ENCODE measurements at places on chromosomes 6 and 20.

GRCh38 chr6:55636406-55637102, 57.6 kb upstream of the HMGCLL1 start:
- DNase-seq, result no peak

DNA sequence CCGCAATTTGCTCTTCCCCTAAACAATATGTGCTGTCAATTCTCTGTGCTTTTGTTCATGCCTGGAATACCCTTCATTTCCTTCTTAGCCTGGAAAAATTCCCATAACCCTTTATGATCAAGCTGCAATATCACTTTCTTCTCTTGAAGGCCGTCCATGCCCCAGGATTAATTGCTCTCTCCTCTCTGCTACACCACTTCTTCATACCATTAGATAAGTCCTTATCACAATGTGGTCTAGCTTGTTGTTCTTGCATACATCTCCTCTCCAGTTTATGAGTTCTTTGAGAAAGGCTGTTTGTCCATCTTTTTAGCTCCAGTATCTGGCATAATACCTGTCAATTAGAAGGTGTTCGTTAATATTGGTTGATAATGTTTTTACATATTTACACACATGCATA, 111.2 kb upstream of the SAMD5 start:
- DNase-seq, result no peak

- DNase-seq, result no peak
These were observed 50.2 kb downstream of the TBC1D7 start for GRCh38 chr6:13278164-13278563.

- DNase-seq, result no peak
These were observed 314.6 kb downstream of the THBS2 start for GRCh38 chr6:168939041-168939440.

DNA sequence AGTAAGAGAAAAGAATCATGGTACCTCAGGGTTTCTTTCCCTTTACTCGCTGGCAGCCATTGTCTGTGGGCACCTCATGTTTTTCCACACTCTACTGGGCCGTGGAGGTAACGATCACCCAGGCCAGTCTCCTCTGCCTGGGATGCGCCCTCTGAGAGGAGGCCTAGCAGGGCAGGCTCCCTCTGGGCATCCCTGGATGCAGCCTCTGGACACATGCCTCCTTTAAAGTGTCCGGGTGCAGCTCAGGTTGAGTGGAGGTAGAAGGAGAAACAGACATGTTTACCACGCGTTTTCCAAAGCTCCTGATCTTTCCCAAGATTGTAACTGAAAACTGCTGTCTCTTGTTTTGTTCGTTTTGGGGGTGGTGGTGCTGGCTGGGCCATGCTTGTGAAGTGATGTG, 13.8 kb upstream of the NPEPL1 start:
- no peak for DNase-seq

- no peak for DNase-seq
These were observed 9.8 kb downstream of the RIPOR3 start for GRCh38 chr20:50681359-50682064.

DNA sequence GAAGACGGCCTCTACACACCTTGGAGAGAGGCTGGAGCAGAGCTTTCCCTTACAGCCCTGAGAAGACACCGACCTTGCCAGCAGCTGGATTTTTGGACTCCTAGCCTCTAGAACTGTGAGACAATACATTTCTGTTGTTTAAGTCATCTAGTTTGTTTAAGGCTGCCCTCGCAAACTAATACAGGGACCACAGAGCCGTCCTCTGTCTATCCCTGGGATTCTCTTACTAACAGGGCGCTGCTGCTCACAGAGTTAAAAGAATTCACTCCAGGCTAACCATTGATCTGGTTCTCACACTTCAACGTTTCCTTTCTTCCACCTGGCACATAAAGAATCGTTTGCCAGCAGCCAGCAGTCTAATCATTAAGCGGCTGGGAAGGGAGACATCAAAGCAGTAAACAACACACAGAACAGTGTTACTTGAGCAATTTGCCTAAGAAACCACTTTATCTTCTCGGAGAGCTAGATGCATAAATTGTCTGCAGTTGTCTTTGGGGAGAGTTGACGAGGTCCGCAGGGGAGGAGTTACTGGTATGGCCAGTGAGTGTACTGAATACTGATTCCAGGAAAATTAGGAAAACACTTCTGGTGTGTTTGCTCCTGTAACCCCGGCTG, 103.5 kb upstream of the AKAP12 start:
- DNase-seq, result no peak

DNA sequence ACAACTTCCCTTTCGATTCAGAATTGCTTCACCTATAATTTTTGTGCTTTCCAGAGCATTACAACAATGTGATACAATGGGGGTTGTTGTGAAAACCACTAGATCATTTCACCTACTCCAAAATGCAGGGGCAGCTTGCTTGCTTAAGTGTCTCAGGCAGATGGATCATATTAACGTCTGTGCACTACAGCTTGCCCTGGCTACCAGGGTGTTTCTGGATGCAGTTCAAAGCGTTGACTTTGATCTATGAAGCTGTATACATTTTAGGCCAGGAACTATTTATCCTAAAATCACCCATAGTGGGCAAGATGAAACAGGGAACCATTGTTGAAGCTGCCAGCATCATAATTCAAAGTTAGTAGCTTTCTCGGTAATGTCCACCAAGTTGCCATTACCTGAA, 339.5 kb upstream of the HSF2 start:
- DNase-seq, result no peak

DNA sequence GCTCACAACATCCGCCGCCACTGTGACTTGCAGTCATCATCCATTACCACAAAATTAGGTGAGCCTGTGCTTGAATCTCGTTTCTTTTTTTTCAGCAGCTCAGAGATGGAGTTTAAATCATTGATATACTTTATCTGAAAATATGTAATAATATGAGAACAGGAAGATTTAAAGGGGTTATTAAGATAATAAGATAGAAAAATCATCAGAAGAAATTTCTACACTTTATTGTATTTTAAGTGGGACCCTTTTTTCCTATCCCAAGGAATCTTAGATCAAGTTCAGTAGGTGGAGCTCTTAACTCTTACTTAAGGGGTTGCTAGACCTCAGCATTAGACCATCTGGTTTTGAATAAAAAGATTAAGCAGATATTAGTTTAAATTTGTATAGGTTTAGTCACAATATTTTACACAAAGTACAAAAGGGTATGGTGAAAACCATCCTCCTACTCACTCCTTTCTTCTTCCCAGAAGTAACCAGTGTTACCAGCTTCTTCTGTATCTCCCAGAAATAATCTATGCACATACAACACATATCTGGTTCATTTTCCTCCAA, 9.4 kb upstream of the NCOA7 start:
- DNase-seq, result no peak

- DNase-seq, result no peak
These were observed 23.5 kb upstream of the PRSS35 start for GRCh38 chr6:83488861-83489260.

DNA sequence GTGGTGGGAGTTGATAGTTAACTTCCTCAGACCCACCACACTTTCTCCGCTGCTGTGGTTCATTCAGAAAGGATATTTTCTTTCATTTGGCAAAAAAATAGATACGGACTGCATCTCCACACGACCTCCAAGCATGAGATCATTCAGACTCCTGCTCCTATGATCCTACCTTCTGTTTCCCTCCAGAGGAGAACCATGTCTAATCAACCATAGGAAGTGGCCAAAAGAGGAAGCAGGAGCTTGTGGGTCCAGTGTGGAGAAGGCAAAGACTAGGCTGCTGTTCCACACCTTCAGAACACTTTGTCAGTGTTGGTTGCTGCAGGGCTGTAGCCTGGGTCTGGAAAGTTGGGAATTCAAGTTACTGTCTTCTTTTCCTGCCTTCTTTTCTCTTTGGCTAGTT, 10.6 kb upstream of the KIF13A start:
- no peak for DNase-seq

GRCh38 chr20:47421076-47421475, 64.6 kb upstream of the ZMYND8 start:
- DNase-seq, result no peak

DNA sequence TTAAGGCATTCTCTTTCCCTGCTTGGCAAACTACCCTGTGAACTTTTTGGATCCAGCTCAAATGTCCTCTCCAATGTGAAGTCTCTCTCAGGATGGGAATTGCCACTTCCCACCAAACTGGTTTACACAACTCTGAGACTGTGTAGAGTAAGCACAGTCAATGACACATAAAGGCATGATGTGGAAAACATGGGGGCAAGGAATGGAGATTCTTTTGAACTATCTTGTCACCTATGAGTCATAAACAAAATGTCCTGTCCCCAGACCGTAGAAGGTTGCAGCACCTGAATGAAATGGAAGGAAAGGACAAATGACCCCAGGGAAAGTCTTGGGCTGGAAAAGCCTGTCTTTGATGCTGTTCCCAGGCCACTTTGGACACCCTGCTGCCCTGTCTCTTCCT, 11.0 kb upstream of the KIF13A start:
- no peak for DNase-seq

GRCh38 chr20:50722424-50723155, 8.8 kb upstream of the PARD6B start:
- no peak for DNase-seq

DNA sequence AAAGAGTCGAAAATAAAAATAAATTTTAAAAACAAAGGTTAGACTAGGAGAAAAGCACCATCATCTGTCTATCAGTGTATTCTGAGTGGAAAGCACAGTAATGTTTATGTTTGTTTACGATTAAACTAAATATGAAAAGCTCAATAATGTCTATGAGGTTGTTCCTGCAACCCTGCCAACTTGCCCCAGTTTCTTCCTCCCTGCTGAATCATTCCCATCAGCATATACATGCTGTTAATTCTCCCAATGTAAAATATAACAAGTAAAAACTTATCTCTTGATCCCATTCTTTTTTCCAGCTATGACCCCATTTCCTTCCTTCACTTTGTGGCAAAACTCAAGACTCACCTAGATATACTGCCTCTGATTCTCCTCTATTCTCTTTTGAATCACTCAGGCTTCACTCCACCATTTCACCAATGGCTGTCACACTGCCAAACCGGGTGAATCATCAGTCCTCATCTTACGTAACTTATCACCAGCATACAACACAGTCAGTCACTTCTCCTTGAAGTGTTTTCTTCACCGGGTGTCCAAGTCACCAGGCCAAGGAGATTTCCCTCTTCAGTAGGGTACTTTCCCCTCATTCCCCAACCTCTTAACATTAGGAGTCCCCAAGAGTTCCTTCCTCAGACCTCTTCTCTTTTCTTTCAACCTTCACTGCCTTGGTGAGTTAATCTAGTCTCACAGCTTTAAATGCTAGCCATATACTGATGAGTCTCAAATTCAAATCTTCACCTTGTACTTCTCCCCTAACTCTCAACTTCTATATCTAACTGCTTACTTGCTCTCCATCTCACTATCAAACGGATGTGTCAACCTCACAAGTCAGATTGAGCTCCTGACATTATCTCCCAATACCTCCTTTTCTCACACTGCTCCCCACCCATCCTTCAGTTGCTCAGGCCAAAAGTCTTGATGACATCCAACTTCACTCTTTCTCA, 6.2 kb downstream of the TMEM242 start:
- DNase-seq, result no peak

DNA sequence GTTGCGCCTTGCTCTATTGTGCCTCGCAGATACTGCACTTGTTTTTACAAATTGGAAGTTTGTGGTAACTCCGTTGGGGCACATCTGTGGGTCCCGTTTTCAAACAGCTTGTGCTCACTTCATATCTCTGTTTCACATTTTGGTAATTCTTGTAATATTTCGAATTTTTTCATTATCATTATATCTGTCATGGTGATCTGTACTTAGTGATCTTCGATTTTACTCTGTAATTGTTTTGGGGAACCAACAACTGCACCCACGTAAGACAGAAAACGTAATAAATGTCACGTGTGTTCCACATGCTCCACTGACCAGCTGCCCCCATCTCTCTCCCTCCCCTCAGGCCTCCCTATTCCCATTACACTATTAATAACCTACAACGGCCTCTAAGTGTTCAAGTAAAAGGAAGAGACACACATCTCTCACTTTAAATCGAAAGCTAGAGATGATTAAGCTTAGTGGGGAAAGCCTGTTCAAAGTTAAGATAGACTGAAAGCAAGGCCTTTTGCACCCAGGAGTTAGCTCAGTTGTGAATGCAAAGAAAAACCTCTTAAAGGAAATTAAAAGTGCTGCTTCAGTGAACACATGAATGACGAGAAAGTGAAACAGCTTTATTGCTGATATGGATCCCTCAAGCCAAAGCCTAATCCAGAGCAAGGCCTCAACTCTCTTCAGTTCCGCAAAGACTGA, 26.9 kb downstream of the TTLL2 start:
- DNase-seq, result no peak

DNA sequence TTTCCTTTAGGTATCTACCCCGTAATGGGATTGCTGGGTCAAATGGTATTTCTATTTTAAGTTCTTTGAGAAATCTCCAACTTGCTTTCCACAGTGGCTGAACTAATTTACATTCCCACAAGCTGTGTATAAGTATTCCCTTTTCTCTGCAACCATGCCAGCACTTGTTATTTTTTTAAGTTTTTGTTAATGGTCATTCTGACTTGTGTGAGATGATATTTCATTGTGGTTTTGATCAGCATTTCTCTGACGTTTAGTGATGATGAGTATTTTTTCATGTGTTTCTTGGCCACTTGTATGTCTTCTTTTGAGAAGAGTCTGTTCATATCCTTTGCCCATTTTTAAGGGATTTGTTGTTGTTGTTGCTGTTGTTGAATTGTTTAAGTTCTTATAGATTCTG, 871.1 kb downstream of the KIF16B start:
- DNase-seq, result no peak

- DNase-seq, result no peak
These were observed 175.9 kb upstream of the CITED2 start for GRCh38 chr6:139550361-139550760.

GRCh38 chr6:423799-424345, 32.3 kb downstream of the IRF4 start:
- no peak for DNase-seq

GRCh38 chr6:17291778-17292177, 10.6 kb downstream of the RBM24 start:
- DNase-seq, result no peak

GRCh38 chr6:167396659-167397490, 72.0 kb downstream of the TTLL2 start:
- no peak for DNase-seq
